ENCODE measurements at places on chromosomes 4 and X. TPM values are rescaled to one million over a fixed set of nuclear protein-coding genes. Genes with fewer than 3 reads are reported as not detected.

Gene CT45A3
- total RNA-seq, result not detected

DNA sequence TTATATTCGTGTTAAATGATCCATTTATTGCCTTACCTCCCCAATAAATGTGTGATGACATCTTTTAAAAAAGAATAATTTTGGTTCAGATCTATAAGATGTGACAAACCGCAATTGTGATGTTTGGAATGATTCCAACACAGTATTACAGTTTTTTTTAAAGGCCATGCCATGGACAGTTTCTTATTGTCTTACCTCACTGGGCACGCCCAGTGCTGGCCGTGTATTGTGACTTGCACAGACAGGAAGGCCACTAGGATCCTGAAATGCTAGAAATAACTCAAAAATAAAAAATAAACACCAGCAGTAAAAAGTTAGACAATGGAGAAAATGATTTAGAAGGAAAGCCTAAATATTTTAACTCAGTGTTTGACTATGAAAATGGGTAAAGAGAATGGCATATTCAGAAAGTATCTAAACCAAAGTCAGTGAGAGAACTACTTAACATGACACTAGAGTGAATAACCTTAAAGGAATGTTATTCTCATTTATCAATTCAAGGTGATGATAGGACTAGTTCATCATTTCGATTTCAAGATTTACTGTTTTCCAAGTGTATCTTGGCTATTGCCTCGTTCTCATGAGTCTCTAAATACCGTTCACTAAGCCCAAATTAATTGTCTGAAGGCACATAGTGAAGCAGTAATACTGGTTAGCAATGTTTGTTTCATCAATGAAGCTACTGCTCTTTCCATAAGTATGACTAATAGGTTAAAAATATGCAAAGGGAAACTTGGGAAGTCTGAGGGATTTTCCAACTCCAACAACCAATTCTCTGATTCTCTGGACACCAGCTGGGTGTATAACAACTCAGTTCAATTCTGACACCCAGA, 46.1 kb upstream of the VEGFC start:
- no peak for DNase-seq

DNA sequence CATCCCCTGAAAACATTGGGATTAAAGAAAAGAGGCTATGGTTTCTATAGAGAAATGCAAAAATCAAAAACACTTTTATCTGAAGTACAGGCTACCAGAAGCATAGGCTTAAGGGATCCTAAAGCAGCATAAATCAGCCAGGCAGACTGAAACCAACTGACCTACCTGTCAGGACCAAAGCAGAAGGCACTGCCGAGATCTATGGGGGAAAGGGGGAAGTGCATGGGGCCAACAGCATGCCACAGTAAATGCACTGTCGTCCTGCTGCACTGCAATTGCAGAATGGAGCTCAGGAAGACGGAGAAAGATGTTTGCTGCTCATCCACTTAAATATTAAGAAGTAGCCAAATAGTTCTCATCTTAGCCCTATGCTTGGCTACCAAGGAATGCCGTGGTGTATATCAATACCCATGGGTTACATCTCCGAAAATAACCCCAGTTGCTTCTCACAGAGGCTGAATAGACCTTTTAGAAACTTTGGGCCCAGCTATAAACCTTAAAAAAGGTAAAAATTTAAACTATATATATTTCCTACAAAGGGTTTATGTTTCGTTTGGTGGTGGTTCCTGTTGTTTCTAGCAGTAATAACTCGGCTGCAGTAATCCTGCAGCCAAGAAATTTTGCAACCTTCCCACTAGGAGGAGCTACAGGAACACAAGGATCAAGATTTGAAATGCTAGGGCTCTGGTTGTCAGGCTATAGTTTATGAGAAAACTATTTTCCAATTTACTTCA, 312.2 kb upstream of the DIAPH2 start:
- no peak for DNase-seq

Gene NIPAL1
- total RNA-seq, result 2.9 TPM

GRCh38 chr4:145279122-145279960, 99.0 kb upstream of the OTUD4 start:
- DNase-seq, result no peak

GRCh38 chr4:93786149-93786548, 42.4 kb upstream of the ATOH1 start:
- no peak for DNase-seq

- no peak for DNase-seq
Measured at GRCh38 chrX:24243692-24244091, 70.2 kb downstream of the SUPT20HL2 start.

- no peak for DNase-seq
Measured at GRCh38 chr4:2336659-2337058, 74.8 kb upstream of the MXD4 start.

GRCh38 chr4:168803732-168804131, 206.3 kb downstream of the CBR4 start:
- DNase-seq, result no peak

DNA sequence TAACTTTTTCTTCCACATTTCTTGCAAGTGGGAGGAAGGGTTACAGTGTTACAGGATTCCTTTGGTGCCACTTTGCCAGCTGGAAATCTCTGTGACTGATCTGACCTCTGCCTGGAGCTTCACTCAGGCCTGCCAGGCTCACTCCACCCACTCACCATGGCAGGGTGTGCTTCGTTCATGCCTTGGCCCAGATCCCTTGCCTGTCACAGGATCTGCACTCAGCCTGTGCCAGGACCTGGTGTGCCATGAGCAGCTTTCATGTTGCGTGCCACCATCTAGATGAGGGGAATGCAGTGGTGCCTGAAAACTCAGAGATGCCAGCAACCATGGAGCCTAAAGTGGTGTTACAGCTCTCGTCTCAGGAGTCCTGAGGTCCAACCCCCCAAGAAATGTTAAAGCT, 2596.4 kb downstream of the PCDH7 start:
- no peak for DNase-seq

DNA sequence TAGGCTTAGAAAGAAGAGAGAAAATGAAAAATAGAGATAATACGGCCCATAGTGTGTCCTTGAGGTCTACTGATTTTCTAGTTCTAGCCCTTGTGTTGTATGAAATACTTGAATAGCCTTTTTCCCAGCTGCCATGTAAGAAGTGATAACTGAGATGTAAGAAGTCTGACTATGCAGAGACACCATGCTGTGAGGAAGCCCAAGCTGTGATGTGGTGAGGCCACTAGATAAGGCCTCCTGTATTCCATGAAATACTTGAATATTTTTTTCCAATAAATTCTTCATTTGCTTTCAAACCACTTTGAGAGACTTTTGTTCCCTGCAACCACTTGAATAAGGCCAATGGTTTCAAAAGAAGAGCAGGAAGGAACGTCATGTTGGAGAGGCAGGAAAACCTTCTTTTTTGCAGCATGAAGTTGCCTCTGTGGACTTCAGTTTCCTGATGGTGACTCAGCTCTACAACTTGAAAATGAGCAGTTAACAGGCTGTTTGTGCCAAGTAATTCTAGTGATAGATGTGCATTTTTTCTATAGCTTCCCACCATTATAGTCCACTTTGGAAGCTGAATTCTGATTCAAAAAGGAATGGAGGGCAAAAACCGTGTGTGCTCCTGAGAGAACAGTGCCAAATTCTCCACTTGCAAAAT, 25.5 kb upstream of the FAM9C start:
- DNase-seq, result no peak

Gene TET2
- total RNA-seq, result 20.7 TPM

Gene TSPAN6
- 0.43 TPM for total RNA-seq

DNA sequence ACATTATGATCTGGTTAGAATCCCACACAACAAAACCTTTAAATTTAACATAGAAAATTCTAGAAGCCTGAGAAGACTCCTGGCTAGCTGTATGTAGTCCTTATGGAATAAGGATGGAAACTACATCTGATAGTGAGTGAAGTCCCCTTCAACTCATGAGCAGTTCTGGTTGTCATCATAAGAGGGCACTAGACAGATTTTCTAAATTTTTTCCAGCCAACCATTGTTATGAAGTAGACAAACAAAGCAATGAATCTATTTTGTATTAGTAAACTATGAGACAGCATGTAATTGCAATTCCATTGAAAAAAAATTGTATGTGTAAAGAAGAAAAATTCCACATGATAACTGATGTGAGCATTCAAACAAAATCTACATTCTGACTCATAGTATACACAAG, 35.2 kb downstream of the PWWP3B start:
- DNase-seq, result no peak

- DNase-seq, result no peak
Measured at GRCh38 chr4:74838746-74839370, 44.5 kb upstream of the BTC start.

DNA sequence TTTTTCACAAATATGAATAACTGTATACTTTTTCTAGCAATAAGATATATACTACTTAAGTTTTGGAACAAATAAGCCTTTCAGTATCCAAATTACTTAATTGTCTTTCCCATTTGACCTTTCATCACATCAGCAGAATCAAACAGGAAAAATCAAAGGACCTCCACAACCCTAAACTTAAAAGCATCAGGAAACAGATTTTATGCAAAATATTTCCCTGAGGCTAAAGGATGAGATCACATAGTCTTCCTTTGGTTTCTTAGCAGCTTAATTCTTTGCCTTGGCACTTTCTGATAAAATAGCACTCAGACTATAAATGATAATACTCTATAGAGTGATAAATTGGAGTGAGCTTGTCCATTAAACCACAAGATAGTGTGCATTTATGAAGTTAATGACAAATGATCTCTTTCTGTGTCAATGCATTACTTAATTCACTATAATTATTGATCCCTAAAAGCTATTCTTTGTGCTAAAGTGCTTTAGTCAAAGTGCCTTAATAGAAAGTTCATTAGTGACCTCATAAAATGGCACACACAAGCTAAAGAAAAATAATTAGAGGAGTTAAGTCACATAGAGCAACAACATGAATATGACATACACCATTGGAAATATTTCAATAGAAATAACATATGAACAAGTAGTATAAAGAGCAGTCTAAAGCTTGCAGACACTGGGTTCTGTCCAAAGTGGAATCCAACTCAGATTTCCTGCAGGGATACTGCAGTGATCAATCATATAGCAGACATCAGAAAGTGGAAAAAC, 15.7 kb upstream of the NDST3 start:
- no peak for DNase-seq

GRCh38 chr4:185700048-185700447, 111.9 kb downstream of the SORBS2 start:
- no peak for DNase-seq

Gene P2RY4
- 0.12 TPM for total RNA-seq

- DNase-seq, result no peak
Measured at GRCh38 chr4:158945529-158946108, 157.3 kb upstream of the RAPGEF2 start.

Gene RNF175
- not detected for total RNA-seq

Gene RAB40AL
- total RNA-seq, result not detected

Gene MAGEA9B
- not detected for total RNA-seq

- DNase-seq, result no peak
Measured at GRCh38 chr4:6282314-6282771, 12.7 kb downstream of the WFS1 start.

- DNase-seq, result no peak
Measured at GRCh38 chr4:40314951-40315350, 20.2 kb upstream of the CHRNA9 start.

DNA sequence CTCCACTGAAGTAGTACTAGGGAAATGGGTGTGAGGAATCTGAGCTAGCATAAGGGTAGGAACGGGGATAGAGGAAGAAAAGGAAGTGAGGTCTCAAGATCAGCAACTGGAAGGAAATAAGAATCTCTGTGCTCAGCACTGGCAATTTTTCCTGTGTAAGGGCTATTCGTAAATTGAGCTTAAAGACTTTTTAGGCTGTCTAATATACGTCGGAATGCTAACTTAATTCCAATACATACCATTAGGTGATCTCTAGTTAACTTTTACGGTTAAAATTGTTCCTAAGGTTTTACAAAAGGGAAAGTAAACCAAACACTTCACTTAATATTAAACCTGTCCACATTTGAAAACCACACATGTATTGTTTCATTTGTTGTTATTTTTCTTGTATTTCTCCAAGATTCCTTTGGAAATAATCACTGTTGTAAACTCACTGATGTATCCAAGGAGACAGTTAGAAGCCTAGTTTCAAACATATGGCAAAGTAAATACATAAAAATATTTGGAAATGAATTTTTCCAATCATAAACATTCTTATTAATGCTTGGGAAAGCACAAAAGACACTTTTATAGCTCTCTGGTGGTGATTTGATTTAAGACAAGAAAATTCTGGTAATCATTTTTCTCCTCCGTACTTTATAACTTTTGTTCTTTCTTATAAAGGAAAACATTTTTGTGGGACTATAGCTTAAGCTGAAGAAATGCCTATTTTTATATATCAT, 28.1 kb upstream of the HPGDS start:
- no peak for DNase-seq

- no peak for DNase-seq
Measured at GRCh38 chrX:24396931-24397279, 36.5 kb downstream of the SUPT20HL1 start.

GRCh38 chr4:57040510-57040909, 61.8 kb downstream of the POLR2B start:
- DNase-seq, result no peak

GRCh38 chrX:1767026-1767425, 152.2 kb downstream of the ASMT start:
- DNase-seq, result no peak

GRCh38 chr4:105587841-105588240, 35.4 kb downstream of the ARHGEF38 start:
- DNase-seq, result no peak

- DNase-seq, result no peak
Measured at GRCh38 chrX:151899622-151900021, 13.1 kb upstream of the MAGEA4 start.

Gene NPY5R
- total RNA-seq, result not detected

- no peak for DNase-seq
Measured at GRCh38 chr4:3013839-3014350, 50.5 kb downstream of the GRK4 start.

GRCh38 chrX:40385682-40386081, 195.1 kb upstream of the ATP6AP2 start:
- DNase-seq, result no peak

- no peak for DNase-seq
Measured at GRCh38 chr4:109916027-109916409, 3.3 kb downstream of the EGF start.

DNA sequence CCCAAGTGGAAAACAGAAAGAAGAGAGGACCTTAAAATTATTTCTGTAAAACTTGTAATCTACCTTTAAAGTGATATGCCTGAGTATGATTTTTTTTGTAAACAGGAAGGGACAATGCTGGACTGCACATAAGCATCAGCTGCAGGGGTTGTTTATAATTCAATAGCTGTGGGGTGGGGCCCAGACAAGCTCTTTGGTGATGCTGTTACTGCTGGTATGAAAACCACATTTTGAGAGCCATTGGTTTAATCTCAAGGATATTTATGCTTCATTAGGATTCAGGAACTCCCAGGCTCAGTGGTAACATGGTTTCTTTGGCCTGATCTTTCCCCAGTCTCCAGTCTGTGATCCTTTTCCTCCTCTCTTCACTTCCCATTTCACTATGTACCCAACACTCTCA, 34.3 kb upstream of the GRPR start:
- no peak for DNase-seq

GRCh38 chr4:71415491-71415890, 76.7 kb downstream of the SLC4A4 start:
- DNase-seq, result no peak

Measured in activated naive CD8-positive, alpha-beta T cell treated with anti-CD3 and anti-CD28 coated beads for 36 hours (primary cell).